ENCODE measurements at places on chromosomes 6 and 20.

- DNase-seq = peak; percentile 82
Observed at GRCh38 chr20:32325706-32326503, 32.2 kb upstream of the ASXL1 start.

DNA sequence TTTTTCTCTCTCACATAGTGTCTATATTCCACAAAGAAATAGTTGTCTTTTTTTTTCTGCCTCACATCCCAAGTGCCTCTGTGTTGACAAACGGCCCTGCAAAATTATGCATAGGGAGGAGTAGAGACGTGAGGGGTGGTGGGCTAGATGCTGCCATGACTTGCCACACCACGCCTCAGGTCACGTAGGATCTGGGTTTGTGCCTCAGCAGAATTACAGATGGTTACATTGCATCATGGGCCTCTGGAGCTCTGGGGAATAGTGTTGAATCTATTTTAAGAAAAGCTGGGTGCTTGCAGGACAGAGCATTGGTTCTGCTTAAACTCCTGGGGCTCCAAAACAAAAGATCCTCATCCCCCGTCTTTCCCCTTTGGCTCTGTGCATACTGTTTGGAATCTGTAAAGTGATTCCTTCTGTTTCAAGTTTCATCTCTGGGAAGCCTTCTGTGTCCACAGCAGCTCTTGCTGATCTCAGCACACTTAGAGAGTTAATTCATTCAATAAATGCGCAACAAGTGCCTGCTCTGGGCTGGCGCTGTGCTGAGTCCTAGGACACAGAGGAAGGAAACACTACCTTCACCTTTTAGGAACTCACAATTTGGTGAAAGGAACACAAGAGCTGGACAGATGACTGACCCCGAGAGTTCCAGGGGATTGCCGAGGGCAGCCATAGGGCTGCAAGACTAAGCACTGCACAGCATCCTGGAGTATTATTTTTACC, 2.4 kb downstream of the FANCE start:
- no peak for DNase-seq

- DNase-seq = no peak
Observed at GRCh38 chr20:33474097-33474873, 15.6 kb upstream of the CBFA2T2 start.

DNA sequence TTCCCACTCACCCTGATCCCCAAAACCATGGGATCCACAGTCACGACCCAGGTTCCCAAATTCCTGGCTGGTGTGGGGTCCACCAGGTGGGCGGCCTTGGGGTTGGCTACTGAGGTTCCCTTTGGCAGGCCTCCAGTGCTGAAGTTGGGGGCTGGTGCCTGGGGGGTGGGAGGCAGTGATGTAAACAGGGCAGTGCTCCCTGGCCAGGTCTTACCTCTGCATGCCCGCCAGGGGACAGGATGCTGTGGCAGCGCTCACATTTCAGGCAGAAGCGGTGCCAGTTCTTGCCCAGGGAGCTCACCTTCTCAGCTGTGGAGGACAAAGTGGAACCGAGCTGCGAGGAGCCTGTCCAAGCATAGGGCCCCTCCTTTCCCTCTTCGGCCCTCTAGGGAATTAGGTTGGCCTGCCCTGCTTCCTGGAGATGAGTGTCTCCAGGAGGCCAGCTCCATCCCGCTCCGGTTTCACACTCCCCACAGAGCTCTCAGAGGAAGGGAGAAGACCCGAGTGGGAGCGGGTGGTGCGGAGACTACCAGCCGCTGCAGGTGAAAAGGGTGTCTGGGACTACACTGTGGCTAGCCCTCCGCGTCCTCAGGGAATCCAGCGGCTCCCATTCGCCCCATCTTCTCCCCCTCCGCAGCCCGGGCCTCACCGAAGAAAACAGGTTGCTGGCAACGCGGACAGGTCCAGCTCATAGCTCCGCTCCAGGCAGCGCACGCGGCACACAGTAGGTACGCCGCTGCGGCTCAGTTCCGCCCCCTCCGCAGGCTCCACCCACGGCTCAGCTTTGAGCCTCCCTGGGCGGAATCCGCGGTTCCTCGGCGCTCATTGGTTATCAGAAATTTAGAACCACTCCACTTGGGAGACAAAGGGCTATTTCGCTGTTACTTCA, at the start of gene CRIP3:
CRIP3 (minus strand) TSS at position 726 of the 889 bp plus-strand sequence; CDS start at position 692, 34 bp downstream.
- peak; percentile 29 for DNase-seq

- DNase-seq = peak; percentile 87
Observed at GRCh38 chr6:154613137-154613676, 102.7 kb upstream of the CNKSR3 start.

DNA sequence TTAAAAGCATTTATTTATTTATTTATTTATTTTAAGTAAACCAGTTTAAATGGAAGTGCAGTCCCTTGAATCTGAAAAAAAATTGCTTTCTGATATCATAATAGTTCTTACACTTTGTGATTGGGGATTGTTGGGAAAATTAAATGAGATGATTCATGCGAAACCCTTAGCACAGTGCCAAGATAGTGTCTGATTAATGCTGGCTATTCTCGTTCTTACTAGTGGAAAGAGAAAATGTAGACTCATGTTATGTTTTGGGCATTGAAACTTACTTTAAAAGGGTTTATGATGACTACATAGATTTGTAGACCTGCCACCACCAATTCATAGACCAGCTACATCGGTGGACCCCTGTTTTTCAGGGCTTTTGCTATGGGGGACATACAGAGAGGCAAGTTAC, 229.2 kb upstream of the ZFP64 start:
- DNase-seq = no peak

- no peak for DNase-seq
Observed at GRCh38 chr6:138909511-138909910, 78.5 kb downstream of the REPS1 start.

All from EL (cell line).